Prostate gland (tissue), 2 donors: ENCODE measurements at places on chromosomes 16 and 17. TPM values are rescaled to one million over a fixed set of nuclear protein-coding genes. Genes with fewer than 3 reads are reported as not detected.

DNA sequence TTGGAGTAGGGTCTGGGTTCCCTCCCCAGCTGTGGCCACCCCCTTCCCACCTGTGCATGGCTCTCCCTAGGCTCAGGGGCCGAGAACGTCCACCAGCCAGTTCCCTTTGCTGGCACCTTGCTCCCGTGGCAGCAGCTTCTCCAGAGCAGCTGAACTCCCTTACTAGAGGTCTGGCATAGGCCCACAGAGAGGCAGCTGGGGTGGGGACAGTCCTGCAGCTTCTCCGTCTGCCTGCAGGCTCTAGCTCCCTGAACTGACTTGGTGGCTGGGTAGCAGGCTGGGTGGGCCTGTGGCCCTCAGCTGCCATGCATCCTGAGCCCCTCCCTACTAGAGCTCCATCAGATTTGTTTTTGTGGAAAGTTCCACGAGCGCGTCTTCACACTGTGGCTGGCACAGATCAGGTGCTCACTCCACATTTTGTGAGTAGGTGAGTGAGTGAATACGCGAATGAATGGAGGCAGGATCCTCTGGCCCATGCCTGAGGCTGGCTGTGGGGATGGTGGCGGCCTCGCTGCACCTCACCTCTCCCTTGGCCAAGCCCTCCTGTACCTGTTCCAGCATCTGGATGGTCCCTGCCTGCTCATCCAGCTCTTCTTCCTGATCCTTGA, 51.3 kb downstream of the PIPOX start:
- no peaks in the 10 kb centered on the region for H3K27me3 ChIP-seq
- peaks cover 24% of the 10 kb centered on the region for H3K36me3 ChIP-seq
- H3K4me1 ChIP-seq = no peaks in the 10 kb centered on the region
- no peak overlapping the region for H3K4me3 ChIP-seq

DOC2B gene
- 3.1 TPM for total RNA-seq

KRT39 gene
- total RNA-seq = not detected

DNA sequence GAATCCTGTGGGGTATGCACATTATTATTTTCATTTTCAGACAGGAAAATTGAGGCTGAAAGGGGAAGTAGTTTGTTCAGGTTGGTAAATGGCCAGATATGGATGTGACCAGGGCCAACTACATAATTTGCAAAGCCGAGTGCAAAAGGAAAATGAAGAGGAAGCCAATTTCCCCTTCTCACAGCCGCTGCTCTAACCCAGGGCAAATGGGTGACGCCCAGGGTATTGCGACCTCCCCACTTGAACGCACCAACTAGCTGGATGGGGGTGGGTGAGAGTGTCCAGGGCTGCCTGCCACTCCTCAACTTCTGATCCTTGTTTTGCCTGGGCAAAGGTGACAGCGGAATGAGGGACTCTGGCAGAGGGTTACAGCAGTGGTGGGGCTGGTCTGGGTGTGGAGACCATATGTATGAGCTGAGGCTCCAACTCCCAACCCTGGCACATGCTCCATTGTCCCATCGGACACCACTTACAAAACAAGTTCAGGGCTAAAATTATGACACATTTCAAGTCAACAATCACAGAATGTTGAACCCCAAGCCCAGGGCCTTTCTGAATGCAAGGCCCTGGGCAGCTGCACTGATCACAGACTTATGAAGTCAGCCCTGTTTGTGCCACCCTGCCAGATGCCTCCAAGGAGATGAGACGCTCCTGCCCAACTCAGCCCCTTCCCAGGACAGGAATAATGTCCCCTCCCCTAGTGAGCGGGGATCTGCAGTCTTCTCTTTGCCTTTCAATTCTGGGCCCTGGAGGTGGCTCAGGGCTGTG, 1.7 kb downstream of the ANKRD40CL start:
- no peaks in the 10 kb centered on the region for H3K4me1 ChIP-seq
- H3K4me3 ChIP-seq = no peak overlapping the region
- no peaks in the 10 kb centered on the region for H3K36me3 ChIP-seq
- no peak overlapping the region for H3K27ac ChIP-seq

DNA sequence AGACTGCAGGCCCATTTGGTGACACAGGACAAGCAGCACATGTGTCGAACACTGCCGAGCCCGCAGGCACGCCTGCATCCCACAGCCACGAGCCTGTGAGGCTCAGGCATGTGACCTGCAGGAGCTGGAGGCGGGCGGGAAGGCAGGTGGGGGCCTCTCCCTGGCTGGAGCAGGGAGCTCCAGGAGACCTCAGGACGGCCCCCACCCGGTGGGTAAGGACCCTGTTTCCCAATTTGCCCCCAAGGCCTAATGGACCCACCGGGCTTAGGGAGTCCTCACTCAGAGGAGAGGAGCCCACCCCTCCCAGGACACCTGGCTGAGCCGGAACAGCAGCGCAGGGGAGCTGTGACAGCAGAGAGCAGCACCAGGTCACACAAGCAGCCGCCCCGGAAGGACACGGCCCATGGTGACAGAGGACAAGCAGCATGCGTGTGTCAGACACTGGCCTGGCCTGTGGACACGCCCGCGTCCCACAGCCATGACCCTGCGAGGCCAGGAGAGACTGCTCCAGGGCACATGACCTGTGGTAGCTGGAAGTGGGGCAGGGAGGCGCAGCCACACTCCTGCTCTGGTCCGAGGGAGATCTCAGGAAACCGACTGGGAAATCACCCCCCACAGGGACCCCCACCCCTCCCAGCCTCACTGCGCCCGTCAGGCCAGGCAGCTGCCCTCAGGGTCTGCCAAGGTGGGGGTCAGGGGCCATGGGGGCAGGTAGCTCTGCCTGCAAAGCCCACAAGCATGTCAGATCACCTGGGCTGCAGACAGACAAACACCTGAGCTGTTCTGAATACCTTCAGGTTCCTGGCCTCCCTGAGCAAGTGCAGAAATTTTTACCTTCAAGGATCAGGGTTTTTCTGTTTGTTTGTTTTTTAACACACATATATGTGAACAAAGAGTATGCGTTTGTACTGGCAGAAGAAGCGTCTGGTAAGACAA, 2.4 kb downstream of the SPSB3 start:
- peaks cover 14% of the 10 kb centered on the region for H3K4me1 ChIP-seq
- no peak overlapping the region for H3K4me3 ChIP-seq
- no peaks in the 10 kb centered on the region for H3K27me3 ChIP-seq
- peaks cover 24% of the 10 kb centered on the region for H3K36me3 ChIP-seq
- H3K27ac ChIP-seq = no peak overlapping the region
- no peak for DNase-seq

DNA sequence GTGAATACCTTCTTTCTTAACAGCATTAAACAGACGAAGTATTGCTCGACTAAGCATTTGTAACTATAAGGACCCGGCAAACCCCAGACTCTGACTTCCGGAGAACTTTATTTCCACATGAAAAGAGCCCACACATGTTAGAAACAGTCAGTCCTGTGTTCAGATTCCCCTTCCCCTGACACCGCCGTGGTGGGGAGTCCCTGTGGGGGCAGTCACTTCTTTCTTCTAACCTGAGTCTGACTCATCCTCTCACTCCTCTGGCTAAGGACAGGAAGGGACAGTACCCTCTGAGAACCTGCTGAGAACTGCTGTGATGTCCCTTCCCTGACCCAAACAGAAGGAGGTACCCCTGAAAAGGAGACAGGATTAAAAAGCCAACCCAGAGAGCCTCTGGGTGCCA, 165.1 kb downstream of the XYLT1 start:
- no peaks in the 10 kb centered on the region for H3K27me3 ChIP-seq
- no peak for DNase-seq
- H3K27ac ChIP-seq = peak overlapping the region; percentile 86
- no peaks in the 10 kb centered on the region for H3K36me3 ChIP-seq
- no peak overlapping the region for H3K4me3 ChIP-seq

TPSB2 gene
- total RNA-seq = 78.7 TPM

DNA sequence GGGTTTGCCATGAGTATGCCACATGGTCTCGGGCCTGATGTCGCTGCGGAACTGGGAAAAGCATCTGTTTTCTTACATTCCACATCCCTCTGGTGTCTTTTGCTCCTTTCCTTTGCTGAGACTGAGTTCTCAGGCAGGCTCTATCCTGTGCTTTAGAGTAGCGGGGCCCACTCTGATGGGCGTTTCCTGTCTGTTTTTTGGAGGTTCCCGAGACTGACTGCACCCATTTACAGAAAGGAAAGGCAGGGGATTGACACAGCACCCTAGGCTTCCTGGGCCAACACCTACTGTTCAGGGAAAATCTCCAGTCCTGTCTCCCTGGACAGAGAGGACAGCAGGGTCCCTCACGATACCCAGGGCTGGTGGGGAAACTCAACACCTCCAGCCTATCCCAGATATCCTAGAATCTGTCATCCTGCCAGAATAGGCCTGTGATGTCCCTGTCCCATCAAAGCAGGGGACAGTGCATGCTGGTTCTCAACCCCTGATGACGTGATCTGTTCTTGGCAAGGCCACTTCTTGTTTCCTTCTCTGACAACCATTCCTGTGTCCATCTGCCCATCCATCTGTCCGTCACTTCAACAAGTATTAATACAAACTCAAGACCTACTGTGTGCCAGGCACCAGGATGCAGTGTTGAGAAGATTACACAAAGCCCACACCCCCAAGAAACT, 42.2 kb downstream of the ACTG1 start:
- no peaks in the 10 kb centered on the region for H3K27me3 ChIP-seq
- no peaks in the 10 kb centered on the region for H3K36me3 ChIP-seq
- no peak overlapping the region for H3K4me3 ChIP-seq
- H3K27ac ChIP-seq = no peak overlapping the region
- no peaks in the 10 kb centered on the region for H3K4me1 ChIP-seq
- DNase-seq = no peak

GRCh38 chr17:82888583-82889495, 49.0 kb upstream of the ZNF750 start:
- H3K36me3 ChIP-seq = no peaks in the 10 kb centered on the region
- H3K4me3 ChIP-seq = no peak overlapping the region
- no peaks in the 10 kb centered on the region for H3K27me3 ChIP-seq
- peak overlapping the region; percentile 90 for H3K27ac ChIP-seq
- peaks cover 27% of the 10 kb centered on the region for H3K4me1 ChIP-seq

DHRS7C gene
- total RNA-seq = not detected

MEFV gene
- total RNA-seq = 5.9 TPM

TBC1D28 gene
- 1.2 TPM for total RNA-seq

HOXB6 gene
- 0.27 TPM for total RNA-seq

DNA sequence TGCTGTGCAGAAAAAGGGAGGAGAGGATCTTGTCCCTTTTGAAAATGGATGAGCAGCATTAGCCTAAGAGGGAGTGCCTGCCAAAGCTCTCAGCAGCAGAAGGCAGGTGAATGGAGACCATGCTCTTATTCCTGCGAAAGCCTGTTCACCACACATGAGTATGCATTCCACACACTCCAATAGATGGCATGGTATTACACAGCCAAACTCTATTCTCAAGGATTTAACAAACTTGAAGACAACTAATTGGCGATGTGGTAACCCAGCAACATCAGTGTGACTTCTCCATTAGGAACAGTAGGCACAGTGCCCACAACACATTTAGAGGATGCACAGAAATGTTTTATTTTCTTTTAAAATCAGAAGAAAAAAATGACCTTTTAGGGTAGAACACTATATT, 77.8 kb downstream of the CDH11 start:
- H3K27ac ChIP-seq = no peak overlapping the region
- no peaks in the 10 kb centered on the region for H3K36me3 ChIP-seq
- no peaks in the 10 kb centered on the region for H3K4me1 ChIP-seq
- DNase-seq = no peak

DNA sequence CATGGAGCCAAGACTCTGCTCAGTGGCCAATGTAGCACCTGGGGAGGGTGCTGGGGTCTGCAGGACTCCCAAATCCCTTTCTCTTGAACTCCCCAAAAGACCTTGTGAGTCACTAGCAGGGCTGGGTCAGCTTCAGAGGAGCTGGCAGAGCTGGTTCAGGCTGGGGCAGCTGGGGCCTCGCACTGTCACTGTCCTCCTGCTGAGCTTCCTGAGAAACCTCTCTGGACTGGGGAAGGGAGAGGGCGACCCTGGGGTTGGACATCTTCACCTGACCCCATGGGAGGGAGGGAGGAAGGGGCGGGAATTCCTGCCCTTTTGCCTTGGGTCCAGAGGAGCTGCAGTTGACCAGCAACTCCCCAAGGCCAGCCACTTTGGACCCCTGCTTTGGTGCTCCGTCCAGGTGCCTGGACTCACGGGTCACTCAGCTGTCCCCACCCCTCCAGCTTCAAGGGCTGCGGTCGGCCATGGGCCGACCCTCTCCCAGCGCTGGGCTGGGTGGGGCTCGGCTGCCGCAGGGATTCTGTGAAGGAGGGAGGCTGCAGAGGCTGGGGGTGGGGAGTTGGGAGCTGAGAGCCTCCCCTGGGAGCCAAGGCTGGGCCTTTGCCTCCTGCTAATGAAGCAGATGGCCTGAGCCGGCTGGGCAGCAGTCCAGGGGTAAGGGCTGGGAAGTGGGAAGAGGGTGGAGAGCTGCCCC, 9.2 kb downstream of the FMNL1 start:
- no peaks in the 10 kb centered on the region for H3K4me1 ChIP-seq
- H3K27me3 ChIP-seq = no peaks in the 10 kb centered on the region
- H3K4me3 ChIP-seq = no peak overlapping the region
- H3K36me3 ChIP-seq = no peaks in the 10 kb centered on the region
- no peak for DNase-seq
- H3K27ac ChIP-seq = no peak overlapping the region
